CD8-positive, alpha-beta memory T cell (primary cell): ENCODE measurements at places on chromosomes 3 and 15.

DNA sequence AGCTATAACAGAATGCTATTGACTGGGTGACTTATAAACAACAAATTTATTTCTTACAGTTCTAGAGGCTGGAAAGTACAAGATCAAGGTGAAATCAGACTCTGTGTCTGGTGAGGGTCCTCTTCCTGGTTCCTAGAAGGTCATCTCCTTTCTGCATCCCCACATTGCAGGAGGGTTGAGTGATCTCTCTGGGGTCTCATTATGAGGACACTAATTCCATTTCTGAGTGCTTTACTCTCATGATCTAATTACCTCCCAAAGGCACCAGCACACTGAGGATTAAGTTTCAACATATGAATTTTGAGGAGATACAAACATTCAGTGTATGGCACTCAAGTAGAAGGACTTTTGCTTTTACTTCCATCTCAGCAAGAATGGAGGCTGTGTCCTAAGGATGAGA is 534.1 kb upstream of the KCNMB2 start:
- DNase-seq = no peak

- no peak for DNase-seq
Observed at GRCh38 chr3:23390989-23391553, 187.9 kb downstream of the UBE2E2 start.

DNA sequence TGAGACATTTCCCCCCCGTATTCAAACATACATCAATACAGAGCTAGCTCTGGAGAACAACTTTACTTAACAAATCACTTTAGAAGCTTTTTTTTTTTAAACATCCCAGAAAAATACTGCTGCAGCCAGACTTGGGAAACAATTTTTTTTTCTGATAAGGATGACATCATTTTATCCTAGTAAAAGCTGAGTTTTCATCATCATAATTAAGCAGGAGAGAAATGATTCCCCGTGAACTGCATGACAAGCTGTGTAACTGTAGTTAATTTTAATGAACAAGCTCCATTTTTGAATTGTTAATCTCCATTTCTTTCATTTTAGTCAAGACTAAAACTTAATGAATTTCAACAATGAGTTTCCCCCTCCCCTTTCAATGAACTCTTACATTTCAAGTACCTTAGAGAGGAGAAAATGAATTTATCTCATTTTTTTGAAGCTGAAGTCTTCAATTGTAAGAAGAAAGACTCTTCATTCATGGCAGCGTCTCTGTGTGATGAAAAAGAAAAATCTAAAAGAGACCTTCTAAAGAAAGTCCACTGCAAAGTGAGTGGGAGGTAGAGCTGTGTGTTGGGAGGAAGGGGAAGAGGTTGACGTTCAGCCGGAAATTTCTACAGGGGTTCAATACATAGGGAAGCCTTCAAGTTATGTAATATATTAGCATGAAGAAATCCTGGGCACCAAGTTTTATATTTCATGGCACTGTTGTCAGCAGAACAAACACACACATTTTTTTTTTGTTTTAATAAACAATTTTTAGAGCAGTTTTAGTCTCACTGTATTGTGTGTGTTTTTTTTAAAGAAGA is 31.7 kb downstream of the HES1 start:
- no peak for DNase-seq

DNA sequence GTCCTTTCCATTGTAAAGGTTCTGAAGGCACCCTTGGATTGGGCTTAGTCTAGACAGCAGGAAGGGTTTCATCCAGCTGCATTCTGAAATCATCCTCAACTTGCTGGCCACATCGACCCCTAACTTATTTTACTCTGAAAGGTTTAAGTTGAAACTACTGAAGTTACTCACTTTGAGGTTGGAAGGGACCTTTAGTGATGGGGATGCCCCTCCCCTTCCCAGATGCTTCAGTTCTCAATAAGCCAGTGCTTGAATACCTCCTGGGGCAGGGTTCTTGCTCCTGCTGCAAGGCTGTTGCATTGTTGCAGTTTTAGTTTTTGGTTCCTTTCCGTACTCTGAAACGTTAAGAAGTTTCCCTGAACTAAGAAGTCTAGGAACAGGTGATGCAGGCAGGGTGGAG is 26.4 kb downstream of the FGD5 start:
- DNase-seq = no peak

- no peak for DNase-seq
Observed at GRCh38 chr3:172313671-172314070, 134.6 kb downstream of the GHSR start.

DNA sequence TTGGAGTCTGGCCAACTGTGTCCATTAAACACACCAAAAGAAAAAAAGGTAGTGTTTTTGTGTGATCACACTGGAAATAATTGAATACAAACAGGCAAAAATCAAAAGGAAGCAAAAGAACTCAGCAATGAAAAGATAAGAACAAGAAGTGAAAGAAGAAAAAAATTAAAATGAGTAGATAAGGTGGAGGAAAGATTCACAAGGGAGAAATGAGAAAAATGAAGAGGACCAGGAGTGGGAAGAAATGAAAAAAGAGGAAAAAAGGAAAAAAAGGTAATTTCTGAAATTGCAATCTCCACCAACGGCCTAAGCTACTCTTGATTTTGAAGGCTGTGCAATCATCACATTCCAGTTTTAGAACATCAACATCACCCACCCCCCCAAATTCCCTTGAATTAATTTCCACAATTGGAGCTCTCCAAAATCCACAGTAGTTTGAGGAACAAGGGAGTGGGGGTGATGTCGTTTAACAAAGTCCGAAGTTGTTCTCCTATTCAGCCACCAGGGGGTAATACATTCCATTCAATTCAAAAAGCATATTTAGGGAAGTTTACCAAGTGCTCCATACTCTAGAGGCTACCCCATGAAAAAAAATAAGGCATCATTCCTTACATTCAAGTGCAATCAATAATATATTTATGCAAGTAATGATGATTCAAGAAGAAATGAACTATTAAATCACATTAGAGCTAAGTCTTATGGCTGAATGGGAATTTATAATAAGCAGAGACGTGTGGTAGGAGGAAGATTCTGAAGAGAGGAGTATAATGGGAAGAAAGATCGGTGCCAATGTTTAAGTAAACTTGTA is 37.4 kb downstream of the ZNF860 start:
- DNase-seq = no peak

DNA sequence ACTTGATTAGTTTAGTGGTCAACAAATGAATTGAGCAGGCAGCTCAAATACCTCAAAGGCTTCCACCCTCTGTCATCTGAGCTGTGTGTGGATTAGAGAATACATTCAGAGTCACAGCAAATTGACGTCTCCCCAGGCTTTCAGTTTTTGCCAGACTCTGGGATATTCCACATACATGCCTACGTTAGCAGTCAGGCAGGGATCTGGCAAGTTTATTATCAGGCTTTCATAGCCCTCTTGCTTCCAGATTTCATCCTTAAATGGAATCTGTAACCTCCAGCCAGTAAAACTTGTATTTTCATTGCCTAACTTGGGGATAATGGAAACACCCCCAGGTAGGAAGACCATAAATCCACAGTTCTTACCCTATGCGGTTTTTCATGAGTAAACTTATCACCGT is 115.9 kb downstream of the RASA2 start:
- DNase-seq = no peak

GRCh38 chr3:98553753-98554152 is 22.0 kb downstream of the GPR15 start:
- DNase-seq = no peak

GRCh38 chr3:28124882-28125281 is 116.5 kb upstream of the CMC1 start:
- no peak for DNase-seq
